SHP77 treated with DMSO at 0.1 percent for 48 hours (cell line): ENCODE measurements at places on chromosomes 7 and 10.

DNA sequence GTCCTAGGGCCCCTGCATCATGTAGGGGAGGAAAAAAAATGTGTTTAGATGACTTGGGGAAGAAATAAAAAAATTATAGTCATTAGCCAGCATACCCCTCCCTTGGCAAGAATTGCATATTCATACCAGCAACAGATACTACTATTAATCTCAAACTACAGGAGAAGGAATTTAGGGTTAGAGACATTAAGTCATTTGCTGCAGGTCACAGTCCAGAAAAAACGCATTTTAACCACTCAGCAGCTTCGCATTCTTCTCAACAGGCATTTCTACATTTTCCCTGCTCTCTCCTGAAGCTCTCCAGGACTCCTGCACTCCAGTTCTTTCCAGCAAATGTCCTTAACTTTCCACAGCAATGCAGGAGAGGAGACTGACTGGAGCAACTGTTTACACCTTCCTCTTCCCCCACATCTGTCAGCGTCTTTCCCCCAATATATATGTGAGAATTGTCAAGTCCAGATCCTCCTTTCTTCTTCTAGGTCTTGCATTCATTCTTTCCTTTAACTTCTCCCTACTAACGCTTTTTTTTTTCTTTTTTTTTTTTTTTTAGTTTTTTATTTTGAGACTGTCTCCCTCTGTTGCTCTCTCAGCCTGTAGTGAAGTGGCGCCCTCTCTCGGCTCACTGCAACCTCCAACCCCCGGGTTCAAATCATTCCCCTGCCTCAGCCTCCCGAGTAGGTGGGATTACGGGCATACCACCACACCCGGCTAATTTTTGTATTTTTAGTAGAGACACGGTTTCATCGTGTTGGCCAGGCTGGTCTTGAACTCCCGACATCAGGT lies 35.6 kb downstream of the PRPS1L1 start:
- DNase-seq = no peak

- DNase-seq = no peak
These were observed 841.1 kb upstream of the SORCS1 start for GRCh38 chr10:108005627-108006026.

DNA sequence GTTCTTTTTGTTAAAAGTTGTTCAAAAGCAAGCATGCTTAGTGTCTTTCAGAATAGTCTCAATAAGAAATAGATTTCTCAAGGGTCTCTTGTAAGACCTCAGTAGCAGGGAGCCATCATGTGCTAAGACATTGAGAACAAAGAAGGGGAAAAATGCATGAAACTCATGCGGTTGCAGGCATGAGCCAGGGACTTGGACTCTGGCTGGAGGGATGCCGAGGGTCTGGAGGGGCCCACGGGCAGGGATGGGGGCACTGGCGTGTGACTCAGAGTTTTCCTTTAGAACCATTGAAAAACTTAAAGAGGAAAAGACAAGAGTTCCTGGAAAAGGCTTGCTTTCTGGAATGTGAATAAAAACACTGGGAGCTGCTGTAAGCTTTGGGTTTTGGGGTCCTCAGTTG lies 253.3 kb downstream of the CCDC3 start:
- no peak for DNase-seq

DNA sequence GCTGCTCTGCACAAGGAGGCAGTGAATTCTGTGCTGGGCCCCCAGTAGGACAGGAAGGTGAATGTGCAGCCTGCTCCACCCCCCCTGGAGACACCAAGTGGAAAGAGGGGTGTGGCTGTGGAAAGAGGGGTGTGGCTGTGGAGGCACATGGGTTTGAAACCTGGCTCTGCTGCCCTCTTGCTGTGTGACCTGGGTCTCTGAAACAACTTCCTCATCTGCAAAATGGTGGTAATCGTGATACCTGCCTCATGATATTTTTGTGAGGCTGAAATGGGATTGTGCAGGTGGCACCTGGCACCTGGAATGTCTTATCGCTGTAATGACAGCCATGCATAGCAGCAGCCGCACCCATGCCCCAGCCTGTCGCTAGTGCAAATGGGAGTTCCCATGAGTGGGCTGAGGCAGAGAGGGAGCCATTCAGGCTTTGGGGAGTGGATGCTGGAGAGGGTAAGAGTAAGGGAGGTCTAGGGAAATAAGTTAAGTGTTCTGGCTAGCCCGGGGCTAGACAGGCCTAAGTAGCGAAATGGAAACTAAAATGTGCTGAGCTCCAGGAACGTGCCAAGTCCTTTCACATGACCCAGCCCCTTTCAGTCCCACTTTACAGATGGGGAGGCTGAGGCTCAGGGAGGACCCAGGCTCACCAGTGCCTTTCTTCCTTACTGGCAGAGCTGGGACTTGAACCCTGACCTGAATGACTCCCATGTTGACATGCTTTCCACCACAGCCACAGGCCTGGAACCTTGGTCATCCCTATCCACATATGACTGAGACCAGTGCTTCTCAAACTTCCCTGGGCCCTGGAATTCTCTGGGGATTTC lies 35.0 kb downstream of the C10orf105 start:
- DNase-seq = no peak

DNA sequence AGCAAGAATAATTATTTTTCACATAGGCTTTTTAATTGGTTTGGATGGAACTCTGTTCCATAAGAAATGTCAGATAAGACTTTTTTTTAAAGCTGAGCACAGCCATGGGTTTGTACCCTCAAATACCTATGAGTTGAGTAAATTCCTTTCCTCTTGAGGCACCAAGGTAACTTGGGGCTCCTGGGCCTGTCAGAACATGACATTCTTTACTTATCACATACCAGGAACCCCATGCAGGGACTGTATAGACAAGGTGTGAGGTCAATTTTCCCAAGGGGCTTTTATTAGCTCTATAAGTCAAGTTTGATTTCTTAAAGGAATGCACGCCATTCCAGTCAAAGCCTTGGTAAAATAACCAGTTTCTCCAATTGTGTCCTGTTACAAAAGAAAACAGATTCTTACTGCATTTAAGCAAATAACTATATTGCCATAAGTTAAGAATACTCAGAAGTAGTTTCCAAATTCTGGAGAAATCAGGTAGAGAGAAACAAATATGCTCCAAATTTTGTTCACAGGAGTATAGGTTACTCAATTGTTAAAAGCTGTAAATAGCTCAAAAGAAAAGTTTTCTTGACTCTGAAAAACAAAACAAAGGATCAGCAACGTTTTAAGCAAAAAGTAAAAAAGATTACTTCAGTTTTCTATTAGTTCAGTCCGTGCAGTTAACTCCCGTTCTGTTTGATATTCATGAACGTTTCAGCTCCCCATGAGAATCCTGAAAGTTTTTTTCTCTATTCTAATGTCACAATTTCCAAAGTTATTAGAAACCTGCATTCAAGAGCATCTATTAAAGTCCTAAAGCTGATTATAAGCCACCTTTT lies 167.5 kb upstream of the NAMPT start:
- no peak for DNase-seq

GRCh38 chr10:101726115-101726387 lies 31.1 kb upstream of the FBXW4 start:
- DNase-seq = no peak

DNA sequence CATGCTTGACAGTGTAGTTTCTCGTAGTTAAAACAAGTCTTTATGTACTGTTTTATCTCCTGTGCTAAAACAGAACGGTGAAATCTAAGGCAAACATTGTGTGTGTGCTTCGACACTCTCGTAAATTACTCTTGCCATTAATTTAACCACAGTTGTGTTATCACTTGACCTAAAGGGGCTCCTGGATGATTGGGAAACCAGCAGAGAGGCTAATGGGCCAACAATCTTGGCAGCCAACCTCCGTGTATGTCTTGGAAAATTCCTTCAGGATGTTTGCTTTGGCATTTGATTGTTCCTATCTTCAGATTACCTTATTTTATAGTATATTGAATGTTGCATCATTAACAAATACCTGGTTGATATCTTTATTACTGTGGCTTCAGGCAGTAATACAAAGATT lies 409.5 kb downstream of the SDK1 start:
- DNase-seq = no peak
